Neuronal stem cell (in vitro differentiated cells): ENCODE measurements at places on chromosomes 2 and 18.

- H3K4me1 ChIP-seq: no peaks in the 10 kb centered on the region
- no peaks in the 10 kb centered on the region for H3K36me3 ChIP-seq
- no peaks in the 10 kb centered on the region for H3K27me3 ChIP-seq
- DNase-seq: no peak
- no peak overlapping the region for H3K4me3 ChIP-seq
Observed at GRCh38 chr2:105496271-105496670, 97.4 kb upstream of the FHL2 start.

DNA sequence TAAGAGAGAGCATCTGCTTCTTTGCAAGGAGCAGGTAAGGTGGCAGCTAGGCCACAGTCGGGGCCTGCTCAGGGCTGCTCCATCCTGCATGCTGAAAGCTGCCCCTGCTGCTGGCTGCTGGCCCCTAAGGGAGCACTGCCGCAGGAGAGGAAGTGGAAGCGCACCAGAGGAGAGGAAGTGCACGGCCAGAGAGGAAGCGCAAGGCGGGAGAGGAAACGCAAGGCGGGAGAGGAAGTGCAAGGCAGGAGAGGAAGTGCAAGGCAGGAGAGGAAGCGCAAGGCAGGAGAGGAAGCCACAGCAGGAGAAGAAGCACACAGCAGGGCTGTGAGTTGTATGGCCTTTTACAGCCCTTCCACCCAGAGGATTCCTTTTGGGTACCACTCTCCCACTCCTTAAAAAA lies 539.0 kb upstream of the TNP1 start:
- no peak overlapping the region for H3K27ac ChIP-seq
- no peak overlapping the region for H3K4me3 ChIP-seq
- peaks cover 3% of the 10 kb centered on the region for H3K4me1 ChIP-seq

- H3K4me1 ChIP-seq: no peaks in the 10 kb centered on the region
- H3K4me3 ChIP-seq: no peak overlapping the region
- DNase-seq: no peak
- H3K27ac ChIP-seq: no peak overlapping the region
- H3K36me3 ChIP-seq: no peaks in the 10 kb centered on the region
- no peaks in the 10 kb centered on the region for H3K27me3 ChIP-seq
Observed at GRCh38 chr18:53241161-53241560, 901.2 kb downstream of the DCC start.

- no peak overlapping the region for H3K4me3 ChIP-seq
- no peaks in the 10 kb centered on the region for H3K36me3 ChIP-seq
- no peaks in the 10 kb centered on the region for H3K4me1 ChIP-seq
Observed at GRCh38 chr18:30404422-30404821, 638.1 kb downstream of the DSC3 start.

GRCh38 chr2:149056541-149057255 lies 18.2 kb downstream of the LYPD6B start:
- H3K36me3 ChIP-seq: no peaks in the 10 kb centered on the region
- H3K4me1 ChIP-seq: no peaks in the 10 kb centered on the region
- H3K27ac ChIP-seq: no peak overlapping the region
- no peak overlapping the region for H3K4me3 ChIP-seq

DNA sequence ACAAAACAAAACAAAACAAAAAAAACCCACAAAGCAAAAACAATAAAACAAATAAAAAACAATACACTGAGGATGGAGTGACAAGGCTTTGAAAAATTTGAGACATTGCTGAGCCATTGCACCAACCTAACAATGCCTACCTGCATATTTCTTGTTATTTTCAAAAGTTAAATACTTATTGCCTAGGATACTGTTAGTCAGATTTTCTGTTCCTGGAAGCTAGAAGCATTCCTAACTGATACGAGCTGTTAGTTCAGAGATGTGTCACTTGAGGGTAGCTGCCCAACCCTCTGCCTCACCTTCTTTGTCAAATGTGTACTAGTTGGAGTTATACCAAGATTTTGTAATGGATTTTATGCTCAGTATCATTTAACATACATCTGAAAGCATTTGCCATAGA lies 187.2 kb downstream of the TXNL1 start:
- H3K4me1 ChIP-seq: no peaks in the 10 kb centered on the region
- no peaks in the 10 kb centered on the region for H3K36me3 ChIP-seq
- no peak overlapping the region for H3K27ac ChIP-seq
- no peak overlapping the region for H3K4me3 ChIP-seq
- H3K27me3 ChIP-seq: no peaks in the 10 kb centered on the region
- no peak for DNase-seq
